H1 (cell line): ENCODE measurements at places on chromosomes 7 and 10.

DNA sequence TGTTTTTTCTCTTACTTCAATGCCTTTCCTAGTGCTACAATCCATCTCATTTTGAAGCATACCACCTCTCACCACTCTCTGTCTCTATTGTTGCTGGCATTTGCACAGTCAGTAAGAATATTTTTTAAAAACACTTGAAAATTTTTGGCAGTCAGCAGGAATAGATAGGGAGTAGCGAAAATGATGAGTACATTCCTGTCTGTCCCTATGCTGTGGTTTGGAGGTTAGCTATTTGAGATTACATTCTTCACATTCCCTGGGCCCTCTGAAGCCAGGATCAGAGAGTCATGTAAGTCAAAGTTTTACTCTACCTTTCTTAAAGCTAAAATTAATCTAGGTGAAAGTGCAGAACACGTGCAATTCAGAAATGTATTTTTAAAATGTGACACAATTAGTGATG, 53.0 kb upstream of the MAGI2 start:
- no peak overlapping the region for H3K27ac ChIP-seq
- H3K4me1 ChIP-seq = peaks cover 6% of the 10 kb centered on the region; the same call in 1 of the 2 replicates
- no peaks in the 10 kb centered on the region for H3K36me3 ChIP-seq
- no peak for DNase-seq
- no peak overlapping the region for H3K4me3 ChIP-seq

DNA sequence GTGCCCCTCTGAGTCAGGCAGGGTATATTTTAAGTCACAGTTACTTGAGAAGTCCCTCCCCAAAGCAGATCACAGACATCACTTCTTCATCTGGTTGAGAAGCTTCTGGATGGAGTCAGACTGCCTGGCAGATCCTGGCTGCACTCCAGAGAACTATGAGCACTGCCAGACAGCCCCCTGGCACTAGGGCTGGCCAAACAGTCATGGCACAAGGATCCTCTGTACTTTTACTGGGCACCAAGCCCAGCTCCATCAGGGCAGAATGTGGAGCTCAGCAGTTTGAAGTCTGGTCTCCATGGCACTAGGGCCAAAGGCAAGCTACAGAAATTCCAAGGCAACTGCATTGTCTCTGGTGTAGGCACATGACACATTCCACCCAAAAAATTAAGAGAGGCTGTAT, 162.1 kb downstream of the NRG3 start:
- no peaks in the 10 kb centered on the region for H3K36me3 ChIP-seq
- no peak for DNase-seq
- H3K27me3 ChIP-seq = no peaks in the 10 kb centered on the region

GRCh38 chr10:88409236-88409635, 173.9 kb downstream of the RNLS start:
- H3K36me3 ChIP-seq = no peaks in the 10 kb centered on the region
- H3K27ac ChIP-seq = no peak overlapping the region
- no peaks in the 10 kb centered on the region for H3K4me1 ChIP-seq
- DNase-seq = no peak
- H3K4me3 ChIP-seq = no peak overlapping the region

- no peaks in the 10 kb centered on the region for H3K4me1 ChIP-seq
- H3K4me3 ChIP-seq = no peak overlapping the region
- no peaks in the 10 kb centered on the region for H3K27me3 ChIP-seq
- no peak overlapping the region for H3K27ac ChIP-seq
Measured at GRCh38 chr7:98125759-98126158, 19.1 kb downstream of the LMTK2 start.

- H3K36me3 ChIP-seq = peaks cover 19% of the 10 kb centered on the region
- no peaks in the 10 kb centered on the region for H3K27me3 ChIP-seq
- no peak for DNase-seq
Measured at GRCh38 chr7:117766913-117767312, 106.3 kb downstream of the CTTNBP2 start.

- H3K27ac ChIP-seq = no peak overlapping the region
- H3K4me3 ChIP-seq = no peak overlapping the region
- H3K4me1 ChIP-seq = no peaks in the 10 kb centered on the region
- no peaks in the 10 kb centered on the region for H3K27me3 ChIP-seq
Measured at GRCh38 chr7:102393467-102393866, 2.7 kb upstream of the PRKRIP1 start.

DNA sequence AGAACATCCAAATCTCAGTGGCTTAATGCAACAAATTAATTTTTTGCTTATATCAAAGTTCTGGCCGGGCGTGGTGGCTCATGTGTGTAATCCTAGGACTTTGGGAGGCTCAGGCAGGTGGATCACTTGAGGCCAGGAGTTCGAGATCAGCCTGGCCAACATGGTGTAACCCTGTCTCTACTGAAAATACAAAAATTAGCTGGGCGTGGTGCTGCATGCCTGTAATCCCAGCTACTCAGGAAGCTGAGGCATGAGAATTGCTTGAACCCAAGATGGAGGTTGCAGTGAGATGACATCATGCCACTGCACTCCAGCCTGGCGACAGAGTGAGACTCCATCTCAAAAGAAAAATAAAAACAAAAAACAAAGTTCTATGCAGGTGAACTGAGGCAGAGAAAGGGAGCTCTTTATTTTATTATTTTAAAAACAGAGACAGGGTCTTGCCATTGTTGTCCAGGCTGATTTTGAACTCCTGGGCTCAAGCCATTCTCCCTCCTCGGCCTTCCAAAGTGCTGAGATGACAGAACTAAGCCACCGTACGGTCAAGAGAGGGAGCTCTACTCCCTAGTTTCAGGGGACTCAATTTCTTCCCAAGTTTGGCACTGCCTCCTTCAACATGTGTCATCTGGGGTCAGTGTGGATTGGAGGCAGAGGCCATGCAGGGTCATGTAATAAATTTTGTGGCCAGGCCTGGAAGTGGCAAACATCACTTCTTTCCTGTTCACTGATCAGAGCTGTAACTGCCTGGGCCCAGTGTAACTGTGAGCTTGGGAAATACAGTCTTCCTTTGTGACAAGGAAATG, 2.4 kb downstream of the ADCK2 start:
- H3K27ac ChIP-seq = no peak overlapping the region
- peaks cover 3% of the 10 kb centered on the region; the same call in 1 of the 2 replicates for H3K4me1 ChIP-seq
- H3K27me3 ChIP-seq = peaks cover 8% of the 10 kb centered on the region
- no peak for DNase-seq
- H3K36me3 ChIP-seq = no peaks in the 10 kb centered on the region

DNA sequence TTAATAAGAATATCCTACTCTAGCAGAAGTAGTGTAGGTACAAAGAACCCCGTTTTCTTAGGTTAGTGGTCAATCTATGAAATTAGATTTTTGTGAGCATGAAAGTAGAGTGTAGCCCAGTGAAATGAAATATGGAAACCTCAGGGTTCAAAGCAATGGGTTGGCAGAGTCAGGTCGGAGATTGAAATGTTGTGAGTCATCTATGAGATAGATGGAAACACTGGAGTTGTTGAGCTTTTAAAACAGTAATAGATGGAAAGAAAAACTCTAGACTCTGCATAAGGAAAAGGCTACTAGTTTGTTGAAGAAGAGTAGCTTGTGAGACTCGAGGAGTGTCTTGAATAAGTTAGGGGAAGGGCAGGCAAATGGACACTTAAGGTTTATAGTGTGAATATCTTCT, 251.9 kb downstream of the EXOC4 start:
- H3K4me3 ChIP-seq = no peak overlapping the region
- no peak for DNase-seq
- H3K4me1 ChIP-seq = no peaks in the 10 kb centered on the region
- H3K27me3 ChIP-seq = no peaks in the 10 kb centered on the region

- peaks cover 3% of the 10 kb centered on the region for H3K4me1 ChIP-seq
- no peaks in the 10 kb centered on the region for H3K36me3 ChIP-seq
- no peak overlapping the region for H3K27ac ChIP-seq
- no peaks in the 10 kb centered on the region for H3K27me3 ChIP-seq
- no peak overlapping the region for H3K4me3 ChIP-seq
Measured at GRCh38 chr10:1366322-1366691, 310.1 kb downstream of the WDR37 start.

DNA sequence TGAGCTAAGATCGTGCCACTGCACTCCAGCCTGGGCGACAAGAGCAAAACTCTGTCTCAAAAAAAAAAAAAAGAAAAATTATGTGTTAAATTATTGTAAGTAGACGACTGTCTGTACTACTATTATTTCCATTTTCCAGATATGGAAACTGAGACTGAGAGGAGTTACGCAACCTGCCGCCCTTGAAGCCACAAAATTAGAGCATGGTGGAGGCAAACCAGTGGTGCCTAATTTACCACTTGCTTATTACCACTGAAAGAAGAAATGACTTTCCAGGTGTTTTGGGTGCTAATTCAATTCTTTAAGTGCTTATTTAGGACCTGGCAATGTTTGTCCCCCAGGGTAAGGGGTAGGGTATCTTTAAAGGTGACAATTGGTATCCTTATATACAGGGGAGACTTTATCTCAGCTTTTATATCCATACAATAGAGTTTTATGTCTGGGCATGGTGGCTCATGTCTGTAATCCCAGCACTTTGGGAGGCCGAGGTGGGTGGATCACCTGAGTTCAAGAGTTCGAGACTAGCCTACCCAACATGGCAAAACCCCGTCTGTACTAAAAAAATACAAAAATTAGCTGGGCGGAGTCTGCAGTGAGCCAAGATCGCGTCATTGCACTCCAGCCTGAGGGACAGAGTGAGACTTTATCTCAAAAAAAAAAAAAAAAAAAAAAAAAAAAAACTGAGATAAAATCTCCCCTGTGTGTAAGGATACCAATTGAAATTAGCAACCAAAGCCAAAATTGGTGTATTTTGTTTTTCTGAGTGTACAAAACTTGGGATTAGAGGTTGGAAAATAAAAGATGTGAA, 16.6 kb upstream of the CAMK1D start:
- H3K4me3 ChIP-seq = no peak overlapping the region
- no peaks in the 10 kb centered on the region for H3K36me3 ChIP-seq
- H3K27ac ChIP-seq = no peak overlapping the region
- H3K4me1 ChIP-seq = no peaks in the 10 kb centered on the region

GRCh38 chr7:193481-194251, 1.3 kb downstream of the FAM20C start:
- peaks cover 29% of the 10 kb centered on the region for H3K4me1 ChIP-seq
- peaks cover 20% of the 10 kb centered on the region for H3K36me3 ChIP-seq
- H3K27ac ChIP-seq = no peak overlapping the region
- H3K4me3 ChIP-seq = peak overlapping the region; percentile 64
- H3K27me3 ChIP-seq = peaks cover 9% of the 10 kb centered on the region; the same call in 1 of the 2 replicates
- no peak for DNase-seq

- no peak overlapping the region for H3K4me3 ChIP-seq
- no peak for DNase-seq
- no peaks in the 10 kb centered on the region for H3K27me3 ChIP-seq
- H3K27ac ChIP-seq = no peak overlapping the region
Measured at GRCh38 chr7:17195576-17195975, 102.9 kb upstream of the AHR start.

GRCh38 chr7:496528-497295, 22.9 kb downstream of the PDGFA start:
- peaks cover 30% of the 10 kb centered on the region for H3K36me3 ChIP-seq
- H3K27ac ChIP-seq = no peak overlapping the region
- no peaks in the 10 kb centered on the region for H3K4me1 ChIP-seq
- DNase-seq = no peak

DNA sequence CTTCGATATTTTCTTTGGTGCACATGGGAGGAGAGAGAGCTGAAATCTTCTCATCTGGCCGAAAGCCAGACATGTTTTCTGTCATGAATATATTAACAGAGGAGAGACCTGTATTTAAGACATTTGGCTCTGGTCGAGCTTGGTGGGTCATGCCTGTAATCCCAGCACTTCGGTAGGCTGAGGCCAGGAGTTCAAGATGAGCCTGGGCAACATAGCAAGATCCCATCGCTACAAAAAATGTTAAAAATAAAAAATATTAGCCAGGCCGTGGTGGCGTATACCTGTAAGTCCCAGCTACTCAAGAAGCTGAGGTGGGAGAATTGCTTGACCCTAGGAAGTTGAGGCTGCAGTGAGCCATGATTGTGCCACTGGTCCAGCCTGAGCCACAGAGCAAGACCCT, 21.9 kb upstream of the GATA3 start:
- H3K36me3 ChIP-seq = no peaks in the 10 kb centered on the region
- peaks cover 62% of the 10 kb centered on the region for H3K27me3 ChIP-seq
- peaks cover 15% of the 10 kb centered on the region for H3K4me1 ChIP-seq
- H3K27ac ChIP-seq = no peak overlapping the region
- H3K4me3 ChIP-seq = no peak overlapping the region
- no peak for DNase-seq

DNA sequence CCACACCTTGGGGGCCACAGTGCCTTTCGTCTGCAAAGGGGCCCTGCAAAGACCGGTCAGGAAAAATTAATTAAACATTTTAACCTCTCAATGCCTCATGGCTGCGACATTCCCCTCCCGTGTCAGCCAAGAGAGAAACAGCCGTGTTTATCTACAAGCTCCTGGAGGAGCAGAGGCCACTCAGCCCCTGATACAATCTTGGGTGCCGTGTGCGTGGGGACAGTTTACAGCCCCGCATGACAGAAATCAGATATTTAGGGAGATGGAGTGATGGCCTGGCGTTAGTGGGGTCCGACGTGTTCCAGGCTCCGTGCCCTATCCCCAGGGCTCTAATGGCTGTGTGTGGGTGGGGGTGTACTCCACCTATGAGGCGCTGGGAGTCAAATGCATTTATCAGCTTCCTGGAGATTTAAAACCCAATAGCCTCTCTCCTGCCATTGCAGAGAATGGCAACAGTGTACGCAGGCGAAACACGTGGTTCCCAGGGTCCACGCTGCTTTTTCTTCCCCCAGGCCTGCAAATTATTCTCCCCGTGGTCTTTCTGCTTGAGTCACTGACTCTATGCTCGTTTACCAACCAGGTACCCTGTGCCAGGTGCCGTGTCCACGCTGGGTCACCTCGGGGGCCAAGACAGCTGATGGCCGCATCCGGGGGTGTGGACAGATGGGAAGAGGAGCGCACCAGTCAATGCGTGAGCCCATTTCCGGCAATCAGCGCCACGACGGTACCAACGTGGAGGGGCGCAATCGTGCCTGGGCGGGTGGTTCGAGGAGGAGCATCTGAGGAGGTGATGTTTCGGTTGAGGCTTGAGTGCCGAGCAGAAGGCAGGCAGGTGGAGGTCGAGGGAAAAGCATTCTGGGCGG, 26.6 kb upstream of the PSMG3 start:
- H3K36me3 ChIP-seq = no peaks in the 10 kb centered on the region
- H3K27me3 ChIP-seq = no peaks in the 10 kb centered on the region
- H3K4me1 ChIP-seq = no peaks in the 10 kb centered on the region
- H3K27ac ChIP-seq = no peak overlapping the region
- DNase-seq = no peak
